ENCODE measurements at places on chromosomes 6 and 20.

DNA sequence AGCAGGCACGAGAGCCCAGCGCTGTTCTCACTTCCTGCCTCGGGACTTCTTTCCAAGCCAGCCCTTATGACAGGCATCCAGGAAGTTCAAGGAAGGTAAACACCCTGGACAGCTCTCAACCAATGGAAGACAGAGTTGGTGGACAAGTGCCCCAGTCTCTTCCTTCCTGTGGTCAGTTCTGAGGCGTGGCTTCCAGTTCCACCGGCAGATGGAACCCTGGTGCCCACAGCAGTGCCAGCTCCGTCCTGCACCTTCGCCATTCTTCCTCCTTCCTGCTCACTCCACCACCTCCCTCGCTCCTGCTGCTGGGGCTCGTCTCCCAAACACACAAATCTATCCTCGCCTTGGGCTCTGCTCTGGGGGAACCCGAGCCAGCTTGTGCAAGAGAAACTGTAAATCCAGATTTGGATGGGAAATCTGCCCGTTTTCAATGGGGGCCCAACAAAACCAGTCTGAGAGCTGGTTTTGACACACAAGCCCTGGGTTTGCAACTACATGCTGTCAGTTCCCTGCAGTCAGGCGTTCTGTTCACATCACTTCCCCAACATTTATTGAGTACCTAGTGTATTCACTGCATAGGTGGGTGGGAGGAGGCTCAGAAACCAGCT is 162.7 kb downstream of the GRM4 start:
- no peak for DNase-seq

DNA sequence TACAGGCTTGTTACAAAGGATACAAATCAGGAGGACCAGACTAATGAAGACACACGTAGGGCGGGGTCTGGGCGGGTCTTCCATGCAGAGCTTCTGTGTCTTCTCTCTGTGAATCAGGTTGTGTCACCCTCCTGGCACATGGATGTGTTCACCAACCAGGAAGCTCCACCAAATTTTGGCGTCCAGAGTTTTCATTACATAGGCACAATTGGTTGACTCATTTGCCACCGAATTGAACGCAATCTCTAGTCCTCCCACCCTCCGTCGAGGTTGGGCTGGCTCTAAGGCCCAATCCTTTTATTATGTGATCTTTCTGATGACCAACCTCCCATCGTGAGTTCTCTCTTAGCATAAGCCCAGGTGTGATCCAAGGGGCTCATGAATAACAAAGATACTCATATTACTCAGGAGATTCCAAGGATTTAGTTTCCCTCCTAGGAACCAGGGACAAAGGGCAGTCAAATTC is 36.3 kb upstream of the DDR1 start:
- DNase-seq = no peak

- no peak for DNase-seq
These were observed 129.6 kb downstream of the CD24 start for GRCh38 chr6:106844930-106845329.

DNA sequence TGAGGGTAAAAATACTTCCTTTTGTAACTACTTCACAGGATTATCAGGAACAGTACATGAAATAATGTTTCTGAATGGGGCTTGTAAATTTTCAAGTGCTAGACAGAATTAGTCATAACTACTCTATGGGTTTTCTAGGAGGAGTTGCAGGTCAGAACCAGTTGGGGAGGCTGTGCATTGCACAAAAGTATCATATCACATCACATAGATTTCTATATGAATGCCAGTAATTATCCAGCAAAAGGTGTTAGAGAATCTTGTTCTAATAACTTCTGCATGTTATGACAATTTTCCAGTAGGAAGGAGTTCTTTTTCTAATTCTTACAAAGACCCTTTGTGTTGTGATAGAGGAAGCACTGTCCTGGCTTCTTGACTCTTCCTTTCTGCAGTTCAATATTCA is 551.6 kb downstream of the COL12A1 start:
- DNase-seq = no peak

- no peak for DNase-seq
These were observed 33.4 kb upstream of the SLC35B3 start for GRCh38 chr6:8468552-8469356.

DNA sequence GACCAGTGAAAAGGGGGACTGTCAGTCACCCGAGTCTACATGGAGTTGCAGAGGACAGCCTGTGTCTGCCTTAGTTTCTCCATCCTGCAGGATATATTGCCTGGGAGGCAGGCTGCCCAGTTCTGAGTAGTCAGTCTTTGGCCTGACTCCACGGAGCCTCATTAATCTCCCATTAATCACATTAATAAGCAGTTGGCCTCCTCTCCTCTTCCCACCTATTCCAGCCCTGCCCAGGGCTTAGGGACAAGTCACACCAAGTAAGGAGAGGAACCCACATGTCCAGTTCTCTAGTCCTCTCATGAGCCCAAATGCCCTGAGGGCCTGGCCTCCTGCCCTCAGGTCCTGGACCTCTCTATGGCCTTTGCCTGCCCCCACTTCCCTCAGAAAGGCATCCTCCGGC is 1.3 kb upstream of the MUCL3 start:
- DNase-seq = no peak

DNA sequence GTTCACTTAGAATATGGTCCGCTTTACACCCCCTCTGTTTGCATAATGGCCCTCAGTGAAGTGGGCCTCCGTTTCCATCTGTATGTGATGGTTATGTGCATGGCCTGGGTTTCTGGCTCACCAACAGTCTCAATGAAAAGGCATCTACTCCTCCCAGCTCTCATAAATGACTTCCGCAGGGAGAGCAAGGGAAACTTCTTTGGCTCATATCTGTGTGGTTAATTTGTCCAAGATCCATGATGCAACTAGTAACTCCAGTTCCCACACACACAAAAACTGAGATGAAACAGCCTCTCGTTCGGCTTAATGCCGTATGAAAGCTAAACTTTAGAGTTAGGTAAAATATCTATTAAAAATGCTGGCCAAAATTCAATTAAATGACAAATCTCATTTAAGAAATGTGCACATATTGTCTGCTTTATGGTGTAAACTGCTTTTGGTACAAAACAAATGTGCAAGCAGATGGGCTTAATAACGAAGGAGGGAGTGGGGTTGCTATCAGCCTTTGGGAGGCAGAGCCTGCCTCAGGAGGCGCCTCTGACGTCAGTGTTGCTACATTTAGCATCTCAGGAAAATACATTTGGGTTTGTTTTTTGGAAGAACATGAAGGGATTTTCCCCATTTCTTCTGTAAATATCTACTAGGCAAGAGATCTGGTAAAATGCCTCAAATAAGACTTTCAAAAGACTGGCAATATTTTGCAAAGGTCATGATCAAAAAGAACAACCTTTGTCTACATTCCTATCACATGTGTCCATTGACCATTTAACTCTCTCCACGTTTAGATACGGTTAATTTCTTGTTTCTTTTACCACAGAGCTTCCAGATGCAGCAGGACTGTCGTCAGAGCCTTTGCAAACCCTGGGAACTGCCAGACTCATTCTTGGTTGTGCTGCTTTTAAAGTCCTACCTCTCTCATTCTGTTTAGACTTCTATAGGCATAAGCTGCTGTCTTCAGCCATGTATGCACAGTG is 96.8 kb downstream of the ARMC2 start:
- no peak for DNase-seq
